ENCODE measurements at places on chromosomes 4 and X.

GRCh38 chr4:101280866-101281600 lies 66.3 kb downstream of the PPP3CA start:
- no peak for DNase-seq

DNA sequence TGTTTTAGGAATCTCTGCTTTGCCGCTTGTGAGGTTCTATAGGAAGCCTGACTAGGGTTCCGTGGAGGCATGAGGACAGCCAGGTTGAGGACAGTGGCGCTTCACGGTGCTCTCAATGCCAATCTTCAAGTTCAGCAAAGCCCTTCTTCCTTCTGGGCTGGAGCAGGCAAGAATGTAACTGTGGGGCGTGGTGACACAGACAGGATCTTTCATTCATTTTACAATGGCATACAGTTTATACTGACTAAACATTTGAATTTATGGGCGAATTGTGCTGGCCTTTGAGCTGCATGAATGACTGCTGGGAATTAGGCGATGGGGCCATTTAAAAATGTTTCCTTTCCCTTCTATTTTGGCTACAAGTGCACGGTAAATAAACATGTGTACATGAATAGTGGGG lies 2.9 kb upstream of the NHS start:
- DNase-seq, result no peak

DNA sequence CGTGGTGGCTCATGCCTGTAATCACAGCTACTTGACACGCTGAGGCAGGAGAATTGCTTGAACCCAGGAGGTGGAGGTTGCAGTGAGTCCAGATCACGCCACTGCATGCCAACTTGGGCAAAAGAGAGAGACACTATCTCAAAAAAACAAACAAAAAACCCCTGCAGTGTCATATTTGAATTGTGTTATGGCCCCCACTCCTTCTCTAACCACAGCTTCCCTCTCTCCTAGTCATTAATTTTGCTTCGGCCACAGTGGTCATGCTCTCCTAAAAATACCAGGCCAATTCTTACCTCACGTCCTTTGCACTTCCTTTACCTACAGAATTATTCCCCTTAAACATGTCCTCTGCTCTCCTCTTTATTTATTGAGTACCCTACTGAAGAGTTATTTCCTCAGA lies 206.1 kb downstream of the PPP3CA start:
- no peak for DNase-seq

- DNase-seq, result no peak
These were observed 1060.1 kb downstream of the ADGRL3 start for GRCh38 chr4:62260254-62260653.

DNA sequence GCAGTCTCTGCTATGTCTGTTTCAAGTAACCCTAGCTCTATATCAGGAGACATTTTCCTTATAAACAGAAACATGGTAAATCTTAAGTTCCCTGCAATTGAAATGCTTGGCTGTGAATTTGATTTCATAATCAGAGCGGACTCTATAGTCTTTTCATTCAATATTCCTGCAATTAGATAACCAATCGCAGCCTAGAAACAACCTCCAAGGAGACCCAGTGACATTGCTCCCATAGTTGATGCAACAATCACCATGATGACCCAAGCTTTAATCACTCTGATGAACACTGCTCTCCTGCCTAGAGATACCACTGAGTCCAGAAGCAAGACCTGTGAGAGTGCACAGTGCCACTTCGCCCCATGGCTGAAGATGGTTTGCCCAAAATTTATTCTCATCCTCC lies at the start of gene CABS1:
Gene CABS1 (plus strand): TSS at position 301 of the 400 bp plus-strand sequence. CDS start 59 bp downstream, at position 360.
- no peak for DNase-seq

GRCh38 chr4:124768596-124769365 lies 56.2 kb upstream of the ANKRD50 start:
- DNase-seq, result no peak

DNA sequence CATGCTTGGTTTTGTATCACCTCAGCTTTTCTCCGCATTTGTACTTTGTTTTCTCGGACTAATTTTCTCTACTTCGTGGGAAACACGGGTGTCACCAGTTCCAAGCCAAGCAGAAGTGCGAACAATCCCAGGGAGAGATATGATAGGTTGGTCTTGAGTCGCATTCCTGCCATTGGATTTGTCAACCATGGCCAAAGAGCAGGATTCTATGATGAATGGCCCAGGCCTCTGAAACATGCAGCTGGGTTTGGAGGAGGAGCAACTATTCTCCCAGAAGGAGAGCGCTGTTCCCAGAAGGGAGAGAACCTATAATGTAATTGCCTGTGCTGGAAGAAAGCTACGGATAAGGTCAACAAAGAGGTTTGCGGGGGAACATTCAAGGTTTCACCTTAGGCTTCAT lies 10.3 kb upstream of the FGFBP1 start:
- no peak for DNase-seq

- DNase-seq, result no peak
These were observed 7.3 kb downstream of the RPS4X start for GRCh38 chrX:72269671-72270251.

DNA sequence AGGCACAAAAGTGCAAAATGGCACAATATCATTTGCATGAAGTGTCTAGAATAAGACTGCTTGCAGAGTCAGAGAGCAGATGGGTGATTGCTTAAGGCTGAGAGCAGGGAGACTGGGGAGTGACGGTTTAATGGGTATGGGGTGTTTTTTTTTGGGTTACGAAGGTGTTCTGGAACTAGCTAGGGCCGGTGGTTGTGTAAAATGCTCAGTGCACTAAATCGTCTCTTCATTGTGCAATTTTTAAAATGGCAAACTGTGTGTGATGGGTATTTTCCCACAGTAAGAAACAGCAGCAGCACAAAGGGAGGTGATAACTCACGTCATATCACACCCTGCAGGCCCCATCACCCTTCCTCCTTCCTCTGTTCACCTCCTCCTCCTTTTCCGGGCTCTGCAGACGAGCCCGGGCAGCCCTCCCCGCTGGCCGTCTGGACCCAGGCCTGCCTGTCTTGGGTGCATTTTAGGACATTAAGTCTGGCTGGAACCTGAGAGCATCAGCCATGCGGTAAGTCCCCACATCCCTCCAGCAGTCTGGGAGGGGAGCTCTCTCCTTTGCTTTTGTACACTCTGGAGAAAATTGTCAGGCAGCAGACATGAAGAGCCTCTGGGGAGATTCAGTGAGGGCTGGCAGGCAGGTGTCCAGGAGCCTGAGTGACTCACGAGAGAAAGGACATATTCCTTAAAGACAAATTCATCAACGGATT lies 42.7 kb downstream of the ASMT start:
- DNase-seq, result no peak

- DNase-seq, result no peak
These were observed 5.6 kb downstream of the SH3TC1 start for GRCh38 chr4:8204576-8205227.

DNA sequence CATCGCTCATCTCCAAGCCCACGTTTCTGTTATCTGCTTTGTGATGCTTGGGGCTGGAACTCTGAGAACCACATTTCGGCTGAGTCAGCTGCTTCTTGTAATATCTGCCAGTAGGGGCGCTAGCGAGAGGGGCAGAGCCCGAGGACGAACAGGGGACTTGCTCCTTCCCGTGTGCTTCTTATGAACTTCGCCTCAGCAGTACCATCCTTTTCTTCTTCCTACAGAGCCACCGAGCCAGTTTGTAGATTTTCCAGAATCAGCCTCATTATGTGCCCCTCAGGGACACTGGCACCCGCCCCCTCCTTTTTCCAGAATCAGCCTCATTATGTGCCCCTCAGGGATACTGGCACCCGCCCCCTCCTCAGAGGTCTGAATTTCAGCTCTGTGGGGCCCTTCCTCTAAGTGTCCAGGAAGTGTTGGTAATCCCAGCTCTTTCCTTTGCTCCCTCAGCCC lies 441.7 kb upstream of the RASGEF1B start:
- DNase-seq, result peak; percentile 34

DNA sequence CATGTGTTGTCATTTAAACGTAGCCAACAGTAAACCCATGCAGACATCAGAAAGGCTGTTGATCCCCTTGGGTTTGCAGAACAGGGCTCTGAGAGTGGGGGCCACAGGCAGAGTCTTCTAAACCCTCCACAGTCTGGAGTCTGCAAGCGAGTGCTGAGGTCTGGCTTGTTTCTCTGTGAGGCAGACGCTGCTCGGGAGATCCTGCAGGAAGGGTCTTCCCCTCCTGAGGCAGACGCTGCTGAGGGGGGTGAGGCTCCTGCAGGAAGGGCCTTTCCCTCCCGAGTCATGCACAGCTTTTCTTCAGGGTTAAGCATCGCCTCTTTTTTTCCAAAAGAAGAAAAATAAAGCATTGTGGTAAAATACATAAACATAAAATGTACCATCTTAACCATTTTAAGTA lies 17.1 kb upstream of the PDE6B start:
- DNase-seq, result no peak

DNA sequence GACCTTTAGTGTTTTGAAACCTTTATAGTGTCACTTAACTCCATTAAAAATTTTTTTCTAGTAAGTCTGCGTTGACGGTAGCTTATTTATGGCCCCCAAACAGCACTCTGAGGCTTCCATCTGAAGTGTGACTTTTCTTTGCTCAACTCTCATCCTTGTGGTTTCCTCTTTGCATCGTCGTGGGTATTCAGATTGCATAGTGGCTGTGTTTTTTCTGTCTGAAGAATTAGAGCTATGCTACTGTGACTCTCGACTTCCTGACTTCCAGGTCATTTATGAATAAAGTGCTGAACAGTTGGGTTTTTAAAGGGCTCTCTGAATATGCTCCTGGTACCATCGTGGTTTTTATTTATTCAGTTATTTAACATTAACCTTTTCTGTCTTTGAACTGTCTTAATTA lies 44.9 kb downstream of the JADE1 start:
- no peak for DNase-seq

DNA sequence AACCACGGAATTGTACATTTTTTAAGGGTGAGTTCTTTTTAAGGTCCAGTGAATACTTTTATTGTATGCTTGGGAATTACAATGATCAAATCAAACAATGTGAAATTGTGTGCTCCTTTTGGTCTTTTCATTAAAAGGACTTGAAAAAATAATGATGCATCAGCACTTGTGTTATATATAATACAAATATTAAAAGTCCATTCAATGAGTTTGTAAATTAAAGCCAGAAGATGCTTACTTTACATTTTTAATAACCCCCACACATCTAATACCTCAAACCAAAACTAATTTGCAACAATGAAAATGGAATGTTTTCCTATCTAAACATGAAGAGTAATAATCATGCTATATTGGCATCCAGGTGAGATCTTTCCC lies 369.8 kb upstream of the LCORL start:
- no peak for DNase-seq

DNA sequence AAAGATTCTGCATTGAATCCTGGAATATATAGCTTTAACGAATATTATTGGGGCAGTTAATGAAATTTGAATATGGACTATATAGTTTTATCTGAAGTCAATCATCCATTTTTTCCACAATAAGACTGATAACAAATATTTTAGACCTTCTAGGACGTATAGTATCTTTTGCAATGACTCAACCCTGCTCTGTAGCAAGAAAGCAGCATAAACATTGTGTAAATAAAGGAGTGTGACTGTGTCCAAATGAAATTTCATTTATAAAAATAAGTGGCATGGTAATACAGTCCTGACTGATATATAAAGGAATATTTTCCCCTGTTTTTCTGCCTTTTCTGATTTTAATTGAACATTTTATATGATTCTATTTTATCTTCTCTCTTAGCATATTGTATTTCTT lies 947.7 kb upstream of the SLIT2 start:
- no peak for DNase-seq

- no peak for DNase-seq
These were observed 622.9 kb upstream of the DIPK2B start for GRCh38 chrX:45823536-45823935.

DNA sequence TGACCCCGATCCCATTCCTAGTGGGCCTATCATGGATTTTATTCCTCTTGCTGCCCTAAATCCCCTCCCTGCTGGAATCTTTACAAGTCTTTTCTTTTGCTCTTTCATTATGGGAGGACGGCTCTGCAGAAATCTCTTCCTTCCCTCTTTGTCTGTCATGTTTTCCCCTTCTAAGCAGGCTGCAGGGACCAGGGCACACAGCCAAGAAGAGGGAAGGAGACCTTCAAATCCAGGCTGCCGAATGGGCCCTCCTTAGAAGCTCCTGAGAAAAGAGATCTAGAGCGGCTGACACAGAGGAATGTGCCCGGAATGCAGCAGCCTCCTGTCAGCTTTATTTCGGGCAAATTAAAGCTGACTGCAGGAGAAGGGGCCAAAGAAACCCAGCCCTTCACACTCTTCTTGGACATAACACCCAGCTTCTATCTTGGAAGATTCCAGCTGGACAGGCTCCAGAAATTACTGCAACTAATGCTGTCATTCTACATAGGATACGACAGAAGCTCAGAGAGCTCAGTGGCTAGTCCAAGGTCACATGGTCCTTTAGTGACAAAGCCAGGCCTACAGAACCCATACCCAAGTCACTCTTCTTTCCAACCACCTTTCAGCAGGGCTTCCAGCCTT lies 187.8 kb upstream of the NHS start:
- no peak for DNase-seq

GRCh38 chr4:22988526-22988925 lies 295.8 kb downstream of the GBA3 start:
- no peak for DNase-seq

DNA sequence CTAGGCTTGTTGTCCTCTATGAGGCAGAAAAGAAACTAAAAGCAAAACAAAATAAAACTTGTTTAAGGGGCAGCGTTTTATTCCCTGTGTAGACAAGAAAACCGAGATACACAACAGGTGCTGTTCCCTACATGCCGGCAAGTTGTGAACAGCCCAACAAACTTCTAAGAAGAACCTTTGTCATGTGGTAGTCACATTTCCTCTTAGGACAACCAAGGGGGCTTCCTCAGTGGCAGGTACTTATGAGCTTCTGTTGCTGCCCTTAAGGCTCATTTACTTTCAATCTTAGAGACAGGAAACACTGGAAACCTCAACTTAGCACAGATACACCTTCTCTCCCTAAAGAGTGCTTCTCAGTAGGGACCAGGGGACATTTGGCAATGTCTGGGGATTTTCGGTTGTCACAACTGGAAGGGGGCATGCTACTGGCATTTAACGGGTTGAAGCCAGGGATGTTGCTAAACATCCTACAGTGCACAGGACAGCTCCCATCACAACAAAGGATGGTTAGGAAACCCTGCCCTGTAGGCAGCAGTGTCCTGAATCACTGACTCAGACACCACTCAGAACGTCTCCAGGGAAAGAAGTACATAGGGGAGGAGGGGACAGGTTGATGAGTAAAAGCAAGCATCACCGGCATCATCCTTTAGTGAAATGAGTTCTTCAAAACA lies 111.0 kb downstream of the ASB9 start:
- no peak for DNase-seq

DNA sequence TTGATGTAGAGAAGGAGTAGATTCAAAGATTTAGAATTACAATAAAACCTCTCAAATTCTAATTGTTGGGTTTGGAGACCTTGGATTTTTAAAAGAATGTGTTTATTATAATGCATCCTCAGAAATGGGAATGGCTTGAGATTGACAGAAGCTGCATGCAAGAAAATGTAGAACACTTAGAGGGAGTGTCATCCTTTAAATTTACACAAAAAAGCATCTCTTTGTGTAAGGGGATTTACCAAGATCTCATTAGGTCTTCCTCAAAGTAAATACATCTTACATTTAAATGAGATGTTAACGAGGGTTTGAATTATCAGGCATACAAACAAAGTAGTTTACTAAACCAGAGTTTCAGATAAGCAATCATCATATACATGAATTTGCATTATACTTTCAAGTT lies 615.0 kb downstream of the FAM133A start:
- no peak for DNase-seq

GRCh38 chr4:26590639-26591038 lies 6.8 kb downstream of the TBC1D19 start:
- DNase-seq, result no peak

Data from HuH-7 (cell line).